Stimulated activated CD4-positive, alpha-beta T cell treated with anti-CD3 and anti-CD28 coated beads, Interleukin-4, amount 100 ng/mL, for 1 hour (primary cell): ENCODE measurements at places on chromosomes 5 and 9.

- DNase-seq = no peak
These were observed 56.7 kb downstream of the LRSAM1 start for GRCh38 chr9:127507751-127508648.

DNA sequence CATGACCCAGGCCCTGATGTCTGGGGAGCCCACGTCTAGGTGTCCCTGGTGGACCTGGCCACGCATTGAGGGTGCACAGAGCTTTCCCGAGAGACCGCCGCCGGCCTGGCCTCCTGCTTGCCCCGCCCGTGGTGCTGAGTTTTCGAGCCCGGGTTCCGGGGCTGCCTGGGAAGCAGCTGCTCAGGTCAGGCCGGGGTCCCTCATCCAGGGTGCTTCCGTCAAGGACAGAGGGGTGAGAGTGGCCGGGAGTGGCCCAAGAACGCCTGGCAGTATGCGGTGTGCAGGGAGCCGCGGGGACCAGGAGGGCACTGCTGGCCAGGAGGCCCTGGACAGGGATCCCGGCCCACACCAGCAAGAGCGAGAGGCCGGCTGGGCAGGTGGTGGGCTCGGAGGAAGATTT, 19.6 kb downstream of the CCDC187 start:
- DNase-seq = no peak

DNA sequence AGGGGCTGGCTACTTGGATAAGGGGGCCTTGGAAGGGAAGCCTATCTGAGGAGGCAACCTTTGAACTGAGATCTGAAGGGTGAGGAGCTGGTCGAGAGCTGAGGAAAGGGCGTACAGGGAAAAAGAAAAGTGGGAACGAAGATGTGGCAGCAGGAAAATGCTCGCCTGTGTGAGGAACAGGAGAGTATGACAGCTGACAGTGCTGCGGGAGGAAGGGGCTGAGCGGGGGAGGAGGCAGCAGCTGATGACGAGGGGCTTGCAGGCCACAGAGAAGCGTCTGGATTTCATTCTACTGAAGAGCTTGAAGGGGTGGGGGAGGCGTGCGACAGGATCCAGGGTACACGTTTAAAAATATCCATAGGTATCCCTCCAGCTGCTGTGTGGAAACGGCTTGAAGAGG, 28.9 kb downstream of the SH3PXD2B start:
- DNase-seq = no peak

- DNase-seq = no peak
These were observed 46.9 kb downstream of the ADAMTS2 start for GRCh38 chr5:179298181-179298993.

DNA sequence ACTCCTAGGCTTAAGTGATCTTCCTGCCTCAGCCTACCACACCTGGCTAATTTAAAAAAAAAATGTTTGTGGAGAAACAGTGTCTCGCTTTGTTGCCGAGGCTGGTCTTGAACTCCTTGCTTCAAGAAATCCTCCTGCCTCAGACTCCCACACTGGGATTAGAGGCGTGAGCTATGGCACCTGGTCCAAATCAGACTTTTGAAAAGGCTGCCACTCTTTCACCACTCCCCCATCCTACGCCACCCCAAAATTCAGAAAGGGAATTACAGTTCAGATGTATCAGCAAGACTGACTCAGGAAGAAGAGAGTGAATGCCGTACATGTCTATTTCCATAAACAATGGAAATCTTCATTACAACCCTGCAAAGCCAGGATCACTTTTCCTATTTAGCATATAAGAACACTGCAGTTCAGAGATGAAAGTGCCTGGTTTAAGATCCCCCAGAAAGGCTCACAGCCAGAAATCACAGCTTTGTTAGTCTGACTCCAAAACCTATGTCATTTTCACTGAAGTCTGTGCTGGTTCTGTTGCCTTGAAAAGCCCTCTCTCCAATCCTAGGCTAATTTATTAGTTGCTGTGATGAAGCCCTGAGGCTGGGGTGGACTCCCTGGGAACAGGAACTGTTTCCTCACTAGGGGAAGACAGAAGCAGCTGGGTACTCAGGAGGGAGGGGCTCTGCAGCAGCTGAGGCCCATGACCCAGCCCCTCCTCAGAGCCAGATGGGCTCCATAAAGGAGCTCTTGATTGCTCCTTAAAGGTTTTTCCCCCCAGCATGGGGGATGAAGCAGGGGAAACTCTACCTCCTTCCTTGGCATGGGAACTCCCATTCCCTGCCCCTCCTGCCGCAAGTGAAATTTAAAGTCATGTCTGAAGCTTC, 3.1 kb downstream of the FBLL1 start:
- no peak for DNase-seq

- no peak for DNase-seq
These were observed 210.6 kb downstream of the ATP10B start for GRCh38 chr5:160641405-160641804.

GRCh38 chr9:4499917-4500316, 9.6 kb downstream of the SLC1A1 start:
- DNase-seq = no peak

DNA sequence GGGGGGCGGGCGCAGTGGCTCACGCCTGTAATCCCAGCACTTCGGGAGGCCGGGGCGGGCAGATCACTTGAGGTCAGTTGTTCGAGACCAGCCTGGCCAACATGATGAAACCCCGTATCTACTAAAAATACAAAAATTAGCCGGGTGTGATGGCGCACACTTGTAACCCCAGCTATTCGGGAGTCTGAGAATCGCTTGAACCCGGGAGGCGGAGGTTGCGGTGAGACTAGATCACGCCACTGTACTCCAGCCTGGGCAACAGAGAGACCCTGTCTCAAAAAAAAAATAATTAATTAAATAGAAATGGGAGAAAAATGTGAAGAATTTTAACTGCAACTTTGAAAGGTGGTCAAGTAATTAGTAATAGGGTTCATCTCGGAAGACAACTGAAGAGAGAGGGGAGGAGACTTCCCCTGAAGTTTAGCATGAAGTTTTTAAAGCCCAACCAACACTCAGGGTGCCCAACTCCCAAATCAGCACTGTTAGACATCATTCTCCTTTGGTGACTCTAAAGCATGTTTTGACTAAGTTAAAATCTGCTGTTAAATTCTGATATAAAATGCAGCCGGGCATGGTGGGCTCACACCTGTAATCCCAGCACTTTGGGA, 1.4 kb upstream of the CSNK1A1 start:
- DNase-seq = no peak

GRCh38 chr5:131361677-131362315, 97.9 kb downstream of the CDC42SE2 start:
- no peak for DNase-seq

DNA sequence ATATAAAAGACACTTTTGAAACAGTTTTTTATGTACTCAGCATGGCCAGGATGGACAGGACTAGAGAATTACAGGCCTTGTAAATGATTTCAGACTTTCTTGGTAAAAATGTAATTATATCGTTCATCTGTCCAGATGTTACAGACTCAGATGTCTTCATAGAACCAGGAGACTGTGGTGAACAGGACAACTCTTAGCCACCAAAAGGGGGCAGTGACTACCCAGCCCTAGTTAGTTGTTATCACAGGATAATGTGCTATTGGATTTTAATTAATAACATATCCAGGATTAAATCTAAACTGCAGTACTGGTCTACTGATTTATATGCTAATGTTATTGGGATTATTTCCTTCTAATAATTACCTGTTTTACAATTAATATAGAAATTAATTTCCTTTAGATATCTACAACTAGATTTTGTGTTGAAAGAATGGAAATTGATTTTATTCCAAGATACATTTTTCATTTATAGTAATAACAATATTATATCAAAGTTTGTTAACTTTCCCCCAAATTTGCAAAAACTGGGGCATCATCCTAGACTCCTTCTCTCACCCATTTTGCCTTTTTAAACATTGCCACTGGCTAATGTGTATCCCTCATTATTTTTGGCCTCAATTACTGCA, 99.4 kb downstream of the MTREX start:
- DNase-seq = no peak

- DNase-seq = no peak
These were observed 5.3 kb downstream of the SLC36A3 start for GRCh38 chr5:151298063-151298855.

DNA sequence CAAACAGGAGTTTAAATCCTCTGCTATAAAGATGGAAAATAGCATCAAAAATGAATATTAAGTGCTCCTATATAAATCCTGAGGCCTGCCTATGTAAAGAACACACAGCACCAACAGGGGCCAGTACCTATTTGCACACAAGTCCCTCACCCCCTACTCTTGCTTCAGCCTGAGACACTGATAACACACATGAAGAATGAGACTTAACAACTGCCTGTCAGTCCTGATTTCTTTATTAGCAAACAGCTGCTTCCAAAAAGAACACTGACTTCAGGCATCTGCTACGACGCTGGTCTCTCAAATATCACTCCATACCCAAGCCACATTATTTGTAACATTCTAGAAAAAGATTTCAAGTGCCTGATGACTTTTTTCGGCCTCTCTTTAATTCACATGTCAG, 55.5 kb downstream of the MYO10 start:
- no peak for DNase-seq

- no peak for DNase-seq
These were observed 14.1 kb upstream of the NUP214 start for GRCh38 chr9:131111186-131111853.

DNA sequence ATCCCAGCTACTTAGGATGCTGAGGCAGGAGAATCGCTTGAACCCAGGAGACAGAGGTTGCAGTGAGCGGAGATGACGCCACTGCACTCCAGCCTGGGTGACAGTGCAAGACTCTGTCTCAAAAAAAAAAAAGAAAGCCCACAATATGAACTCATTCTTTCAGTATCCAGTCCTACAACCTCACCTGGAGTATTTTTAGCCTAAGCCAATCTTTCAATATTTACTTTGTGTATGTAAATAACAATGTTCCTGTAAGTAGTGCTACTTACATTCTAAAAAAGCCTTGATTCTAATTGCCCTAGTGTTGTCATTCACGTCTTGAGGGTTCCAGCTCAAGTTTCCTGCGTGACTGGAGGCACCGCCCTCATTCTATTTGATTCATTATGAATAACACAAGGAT, 62.0 kb downstream of the BHMT start:
- no peak for DNase-seq

DNA sequence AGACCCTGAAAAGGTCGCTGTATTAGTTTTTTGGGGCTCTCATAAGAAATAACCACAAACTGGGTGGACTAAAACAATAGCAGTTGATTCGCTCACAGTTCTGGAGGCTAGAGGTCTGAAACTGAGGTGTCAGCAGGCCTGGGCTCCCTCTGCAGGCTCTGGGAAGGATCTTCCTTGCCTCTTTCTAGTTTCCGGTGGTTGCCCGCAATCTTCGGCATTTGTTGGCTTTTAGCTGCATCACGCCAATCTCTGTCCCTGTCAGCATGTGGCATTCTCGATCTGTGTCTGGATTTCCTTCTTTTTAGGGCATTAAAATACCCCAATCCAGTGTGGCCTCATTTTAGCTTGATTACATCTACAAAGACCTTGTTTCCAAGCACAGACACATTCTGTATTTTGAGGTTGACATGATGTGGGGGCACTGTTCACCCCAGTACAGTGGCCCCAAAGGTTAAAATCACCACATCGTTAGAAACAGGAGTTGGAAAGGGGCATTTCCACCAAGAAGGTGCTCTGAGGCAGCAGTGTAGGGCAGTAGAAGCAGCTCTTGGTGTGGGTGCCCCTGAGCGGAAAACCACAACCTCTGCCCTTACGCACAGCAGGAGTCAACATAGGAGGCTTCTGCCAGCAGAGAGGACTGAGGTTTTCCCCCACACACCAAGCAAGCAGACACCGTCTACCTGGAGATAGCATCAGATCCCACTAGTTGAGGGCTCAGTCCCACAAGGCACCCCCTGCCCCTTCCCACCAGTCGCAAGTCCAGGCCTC, 13.5 kb downstream of the ZNF79 start:
- DNase-seq = no peak

DNA sequence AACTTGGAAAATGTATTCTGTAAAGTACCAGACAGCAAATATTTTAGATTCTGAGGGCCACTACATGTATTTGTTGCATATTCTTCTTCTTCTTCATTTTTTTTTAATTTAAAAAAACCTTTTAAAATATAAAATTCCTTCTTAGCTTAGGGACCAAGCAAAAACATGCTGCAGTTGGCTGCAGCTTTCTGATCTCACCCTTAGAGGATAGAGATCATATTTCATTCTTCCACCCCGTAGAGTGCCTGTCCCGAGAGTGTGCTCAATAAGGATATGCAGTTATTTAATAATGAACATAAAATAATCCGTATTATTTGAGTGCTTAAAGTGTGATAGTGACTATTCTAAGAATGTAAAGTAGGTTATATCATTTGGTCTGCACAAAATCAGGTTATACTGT, 204.2 kb upstream of the CD180 start:
- no peak for DNase-seq

- DNase-seq = no peak
These were observed 156.2 kb downstream of the RAB3C start for GRCh38 chr5:58739051-58739450.

GRCh38 chr5:14534773-14535172, 46.8 kb upstream of the OTULINL start:
- no peak for DNase-seq

GRCh38 chr5:148585988-148586387, 68.3 kb downstream of the HTR4 start:
- no peak for DNase-seq

DNA sequence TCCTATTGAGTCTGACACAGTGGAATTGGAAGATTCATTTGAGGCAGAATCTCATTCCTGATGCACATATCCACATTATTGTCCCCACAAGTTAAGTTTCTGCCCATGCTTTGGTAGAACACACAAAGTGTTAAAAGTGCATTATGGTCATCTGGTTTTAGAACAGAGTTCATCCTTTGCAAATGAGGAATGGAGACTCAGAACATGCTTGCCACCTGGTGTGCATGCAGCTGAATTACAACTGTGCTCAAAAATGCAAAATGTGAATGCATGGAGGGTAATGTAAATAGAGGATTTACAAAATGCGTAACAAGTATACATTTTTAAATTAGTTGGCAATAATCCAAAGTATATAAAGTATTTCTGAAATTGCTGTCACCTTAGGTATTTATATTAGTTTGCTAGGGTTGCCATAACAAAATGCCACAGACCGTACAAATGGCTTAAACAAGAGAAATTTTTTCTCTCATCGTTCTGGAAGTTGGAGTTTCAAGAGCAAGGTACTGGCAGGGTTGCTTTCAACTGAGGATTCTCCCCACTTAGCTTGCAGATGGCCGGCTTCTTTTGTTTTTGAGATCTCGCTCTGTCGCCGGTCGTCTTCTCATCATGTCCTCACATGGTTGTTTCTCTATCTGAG, 671.1 kb downstream of the TAF11L14 start:
- DNase-seq = no peak

- DNase-seq = no peak
These were observed 116.8 kb upstream of the PDE4D start for GRCh38 chr5:60010328-60010727.

DNA sequence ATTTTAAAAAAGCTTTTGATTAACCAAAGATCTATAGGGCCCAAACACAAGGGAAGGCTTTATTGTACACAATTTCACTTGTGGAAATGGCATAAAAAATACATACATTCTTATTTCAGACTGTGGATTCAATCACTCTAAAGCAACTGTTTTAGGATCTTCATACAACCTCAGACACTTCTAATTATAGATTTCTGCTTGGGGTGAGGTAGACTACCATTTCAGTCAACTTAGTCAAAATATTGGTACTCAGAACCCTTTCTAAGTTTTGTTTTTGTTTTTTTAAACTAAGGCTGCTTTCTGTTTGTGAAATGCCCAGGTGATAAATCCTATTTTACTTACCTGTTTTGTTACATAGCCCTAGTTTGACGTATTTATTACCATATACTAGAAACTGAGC, 284.5 kb upstream of the RASA1 start:
- DNase-seq = no peak
